ENCODE measurements at places on chromosomes 5 and 9.

- DNase-seq: no peak
Measured at GRCh38 chr5:72244862-72245371, 75.1 kb downstream of the MRPS27 start.

DNA sequence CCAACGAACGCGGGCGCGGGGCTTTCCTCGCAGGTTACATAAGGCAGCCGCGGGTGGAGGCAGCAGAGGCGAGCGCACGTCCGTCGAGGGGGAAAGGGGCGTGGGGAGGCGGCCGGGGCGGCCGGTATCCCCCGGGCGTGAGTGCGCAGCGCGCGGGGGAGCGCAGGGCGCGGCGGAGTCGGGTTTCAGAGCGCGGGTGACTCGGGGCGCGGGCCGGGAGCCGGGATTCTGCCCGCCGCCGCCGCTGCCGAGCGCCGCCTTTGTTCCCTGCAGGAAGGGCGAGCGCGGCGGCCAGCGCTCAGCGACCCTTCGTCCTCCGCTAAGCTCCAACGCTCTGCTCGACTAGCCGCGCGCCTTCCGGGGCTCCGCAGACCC, at the start of gene COL15A1:
Gene COL15A1, plus strand, starts transcription at position 226 of the 375 bp plus-strand sequence. CDS start 155 bp downstream, outside the sequence.
- no peak for DNase-seq

DNA sequence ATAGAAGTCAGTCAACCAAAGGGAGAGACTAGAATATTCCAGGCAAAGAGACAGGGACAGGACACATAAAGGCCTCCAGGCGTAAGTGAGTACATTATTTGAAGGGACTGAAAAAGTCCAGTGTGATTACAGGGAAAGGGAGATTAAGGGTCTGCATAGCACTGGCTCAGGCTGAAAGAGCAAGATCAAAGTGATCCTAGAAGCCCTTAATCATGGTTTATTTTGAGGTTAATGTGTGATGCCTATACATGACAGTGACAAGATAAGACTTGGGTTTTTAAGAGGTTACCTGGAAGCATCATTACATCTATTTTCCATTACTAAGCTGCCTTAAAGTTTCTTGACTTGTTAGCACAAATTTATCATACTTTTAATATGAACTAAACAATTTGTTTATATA, 25.8 kb downstream of the LMBRD2 start:
- no peak for DNase-seq

- no peak for DNase-seq
Measured at GRCh38 chr5:131355971-131356528, 92.2 kb downstream of the CDC42SE2 start.

DNA sequence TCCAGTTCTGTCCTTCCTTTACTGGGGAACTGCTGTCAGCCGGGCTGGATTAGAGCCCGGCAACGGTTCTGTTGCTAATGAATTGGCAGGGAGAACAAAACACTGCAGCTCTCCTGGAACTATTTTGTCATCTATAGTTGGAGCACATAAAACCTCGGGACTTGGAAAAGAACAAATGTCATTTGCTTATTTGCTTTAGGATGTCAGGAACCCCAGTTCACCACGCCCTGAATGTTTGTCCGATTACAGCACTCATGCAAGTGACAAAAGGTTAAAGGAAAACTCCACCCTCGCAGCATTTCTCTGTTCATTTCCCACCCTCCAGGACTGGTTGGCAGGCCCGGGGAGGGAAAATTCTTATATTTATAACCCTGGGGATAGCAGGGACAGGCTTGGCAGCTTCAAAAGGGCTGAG, 66.4 kb upstream of the PLPP1 start:
- DNase-seq: no peak

DNA sequence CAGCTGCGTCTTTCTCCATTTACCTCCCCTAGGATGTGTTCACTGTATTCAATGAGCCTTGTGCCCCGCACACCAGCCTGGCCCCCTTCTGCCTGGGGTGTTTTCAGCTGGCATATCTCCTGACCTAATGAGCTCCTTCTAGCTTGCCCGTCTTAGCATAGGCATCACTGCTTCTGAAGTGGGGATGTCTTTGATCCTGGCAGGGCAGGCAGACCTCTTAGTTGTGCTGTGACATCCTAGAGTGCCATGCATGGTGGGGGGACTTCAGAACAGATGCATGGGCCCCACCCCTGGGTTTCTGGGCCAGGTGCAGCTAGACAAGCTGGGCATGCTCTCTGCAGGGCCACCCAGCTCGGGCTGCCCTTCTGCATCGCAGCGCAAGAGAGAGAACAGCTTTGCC, 172.7 kb downstream of the GADD45G start:
- no peak for DNase-seq

GRCh38 chr5:87099291-87099839, 168.3 kb upstream of the RASA1 start:
- no peak for DNase-seq
